ENCODE measurements at places on chromosomes 16 and 17.

DNA sequence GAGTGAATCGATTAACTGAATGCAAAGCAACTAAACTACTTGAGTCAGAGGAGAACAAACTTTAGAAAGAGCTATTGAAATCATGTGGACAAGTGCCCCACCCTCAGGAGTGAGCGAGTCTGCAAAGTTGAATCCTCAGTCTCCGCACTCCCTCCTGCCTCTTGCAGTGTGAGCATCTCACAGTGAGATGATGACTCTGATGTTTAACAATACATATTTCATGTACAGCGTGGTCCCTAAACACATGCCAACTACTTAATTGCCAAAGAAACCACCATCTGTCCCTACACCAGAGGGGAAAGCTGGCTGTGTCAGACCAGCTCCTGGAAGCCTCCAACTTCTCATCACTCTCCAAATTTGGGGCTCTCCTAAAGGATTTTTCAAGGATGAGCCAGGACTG, 31.2 kb downstream of the PIMREG start:
- no peak for DNase-seq

GRCh38 chr16:85553436-85554113, 59.5 kb upstream of the GSE1 start:
- DNase-seq = peak; percentile 62

DNA sequence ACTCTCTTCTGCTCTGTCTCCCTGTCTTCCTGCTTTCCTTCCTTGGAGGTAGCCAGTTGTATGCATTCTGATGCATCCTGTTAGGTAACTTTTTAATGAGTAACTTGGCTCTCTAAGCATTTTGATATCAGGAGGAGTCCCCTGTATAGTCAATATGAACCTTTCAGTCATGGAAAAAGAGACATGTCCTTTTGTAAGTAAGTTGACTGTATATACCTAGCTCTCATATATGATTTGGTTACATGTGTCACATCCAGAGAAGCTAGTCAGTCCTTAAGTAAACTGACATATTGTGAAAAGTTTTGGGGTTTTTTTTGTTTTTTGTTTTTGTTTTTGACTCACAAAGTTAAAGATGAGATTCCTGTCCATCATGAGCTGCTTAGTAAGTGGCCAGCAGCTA, 18.8 kb downstream of the UTP18 start:
- peak; percentile 5 for DNase-seq

GRCh38 chr17:80789356-80789902, 202.2 kb upstream of the CHMP6 start:
- peak; percentile 54 for DNase-seq

GRCh38 chr17:3575511-3575910, 17.9 kb upstream of the TRPV3 start:
- DNase-seq = no peak

GRCh38 chr16:89322321-89323119, 105.0 kb downstream of the ZNF778 start:
- peak; percentile 42 for DNase-seq

GRCh38 chr16:75345711-75346110, 87.6 kb downstream of the CFDP1 start:
- DNase-seq = no peak
